ENCODE measurements at places on chromosomes 4 and X.
A peak's percentile ranks its signal among the peaks of the same experiment; 100 is the strongest.

DNA sequence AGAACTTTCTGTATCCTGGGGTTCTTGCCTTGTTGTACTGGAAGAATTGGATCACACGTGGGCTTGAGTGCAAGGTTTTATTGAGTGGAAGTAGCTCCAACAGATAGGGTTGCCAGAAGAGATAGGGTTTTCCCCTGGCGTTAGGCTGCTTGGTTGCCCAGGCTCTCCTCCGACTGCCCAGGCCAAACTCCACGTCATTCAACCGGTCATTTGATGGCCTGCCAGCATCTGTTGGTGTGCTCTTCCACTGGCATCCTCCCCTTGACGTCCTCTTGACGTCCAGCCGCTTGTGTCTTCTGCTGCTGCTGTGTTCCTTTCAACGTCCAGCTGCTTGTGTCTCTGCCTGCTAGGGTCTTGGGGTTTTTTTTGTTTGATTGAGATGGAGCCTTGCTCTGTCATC, 340.3 kb upstream of the ZCCHC13 start:
- H3K4me3 ChIP-seq, result no peak overlapping the region
- no peaks in the 10 kb centered on the region for H3K4me1 ChIP-seq
- no peak for DNase-seq
- H3K27me3 ChIP-seq, result no peaks in the 10 kb centered on the region

DNA sequence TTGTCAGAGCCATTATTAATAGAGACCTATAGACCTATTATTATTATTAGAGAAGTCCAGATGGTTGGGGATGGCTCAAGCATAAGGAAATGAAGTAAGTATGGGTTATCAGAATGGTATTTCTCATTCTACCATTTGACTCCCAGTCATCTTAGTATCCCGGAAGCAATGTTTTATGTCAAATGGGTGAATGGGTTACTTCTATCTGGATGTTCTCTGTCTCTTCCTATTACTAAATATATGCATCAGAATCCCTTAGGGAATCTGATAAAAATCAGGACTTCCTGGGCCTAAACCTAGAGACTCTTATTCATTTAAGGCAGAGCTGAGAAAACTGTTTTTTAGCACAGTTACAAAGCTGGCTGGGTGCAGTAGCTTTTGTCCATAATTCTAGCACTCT, 149.9 kb downstream of the SLC10A7 start:
- no peak overlapping the region for H3K27ac ChIP-seq
- no peaks in the 10 kb centered on the region for H3K36me3 ChIP-seq
- H3K27me3 ChIP-seq, result no peaks in the 10 kb centered on the region
- no peak for DNase-seq

DNA sequence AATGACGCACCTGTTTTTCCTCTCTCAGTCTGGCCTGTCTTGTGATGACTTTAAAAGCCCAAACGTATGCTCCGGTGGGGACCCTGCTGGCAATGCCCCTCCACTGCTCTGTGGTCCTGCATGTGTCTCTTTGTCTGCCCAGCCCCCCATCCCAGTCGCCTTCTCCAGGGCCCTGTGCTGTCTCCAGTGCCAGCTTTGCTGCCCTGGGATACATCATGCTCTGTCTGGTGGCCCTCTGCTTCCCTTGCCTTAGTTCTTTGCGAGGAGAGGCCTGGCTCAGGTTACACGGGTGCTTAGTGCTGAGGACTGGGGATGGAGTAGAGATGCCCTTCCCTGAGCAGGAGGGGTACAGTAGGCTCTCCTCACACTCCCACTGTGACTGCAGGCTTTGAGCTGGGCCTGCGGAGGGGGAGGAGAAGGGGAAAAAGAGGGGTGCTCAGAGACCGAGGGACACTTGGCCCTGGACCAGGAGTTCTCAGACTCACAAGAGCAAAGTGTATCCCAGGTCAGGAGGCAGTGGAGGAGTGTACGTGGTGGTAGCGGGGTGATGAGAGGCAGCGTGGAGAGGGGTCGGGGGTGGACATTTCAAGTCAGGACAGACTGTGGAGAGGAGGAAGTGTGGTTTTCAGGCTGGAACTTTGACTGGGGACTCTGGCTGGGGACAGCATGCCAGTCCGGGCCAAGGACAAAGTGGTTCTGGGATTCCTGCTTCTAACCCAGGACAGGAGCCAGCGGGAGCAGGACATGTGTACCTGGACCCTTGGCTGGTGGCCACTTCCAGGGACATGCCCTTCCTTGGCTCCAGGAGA, 2.8 kb downstream of the APLN start:
- H3K36me3 ChIP-seq, result no peaks in the 10 kb centered on the region
- H3K27ac ChIP-seq, result no peak overlapping the region
- H3K4me3 ChIP-seq, result no peak overlapping the region
- no peak for DNase-seq
- H3K27me3 ChIP-seq, result no peaks in the 10 kb centered on the region

GRCh38 chrX:122941806-122942205, 242.3 kb upstream of the GRIA3 start:
- H3K4me1 ChIP-seq, result no peaks in the 10 kb centered on the region
- no peak overlapping the region for H3K27ac ChIP-seq
- no peaks in the 10 kb centered on the region for H3K36me3 ChIP-seq

- no peaks in the 10 kb centered on the region for H3K36me3 ChIP-seq
- no peaks in the 10 kb centered on the region for H3K27me3 ChIP-seq
- H3K4me1 ChIP-seq, result no peaks in the 10 kb centered on the region
- no peak for DNase-seq
- H3K4me3 ChIP-seq, result no peak overlapping the region
- H3K27ac ChIP-seq, result no peak overlapping the region
These were observed 93.8 kb downstream of the GPC4 start for GRCh38 chrX:133321451-133321850.

- H3K27ac ChIP-seq, result peak overlapping the region; percentile 90
- no peak for DNase-seq
- H3K36me3 ChIP-seq, result no peaks in the 10 kb centered on the region
- peaks cover 11% of the 10 kb centered on the region for H3K4me1 ChIP-seq
- no peak overlapping the region for H3K4me3 ChIP-seq
- H3K27me3 ChIP-seq, result no peaks in the 10 kb centered on the region
These were observed 4.1 kb downstream of the ZNF827 start for GRCh38 chr4:145934434-145935047.
